NCI-H1694 treated with DMSO at 0.1 percent for 48 hours (cell line): ENCODE measurements at places on chromosomes 12 and 14.

- no peak for DNase-seq
These were observed 216.1 kb downstream of the PPM1H start for GRCh38 chr12:62718762-62719426.

DNA sequence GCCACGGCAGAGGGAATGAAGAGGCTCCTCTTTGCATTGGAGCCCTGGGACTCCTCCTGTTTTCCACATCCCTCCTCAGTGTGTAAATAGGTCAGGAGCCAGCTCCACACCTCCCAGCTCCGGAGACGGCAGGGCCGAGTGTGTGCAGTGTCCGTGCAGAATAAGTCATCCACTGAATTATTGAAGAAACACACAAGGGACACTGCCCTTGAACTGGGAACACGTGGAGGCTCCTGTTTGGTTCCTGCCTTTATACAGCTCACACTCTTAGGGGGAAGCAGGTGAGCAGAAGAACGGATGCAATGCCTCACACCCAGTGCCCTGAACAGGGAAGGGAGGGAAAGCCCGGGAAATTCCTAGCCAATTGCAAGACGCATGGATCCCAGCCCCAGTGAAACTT, 10.4 kb upstream of the FZD10 start:
- no peak for DNase-seq

- DNase-seq: no peak
These were observed 110.5 kb upstream of the FUT8 start for GRCh38 chr14:65301862-65302539.

GRCh38 chr14:37223947-37224474, 26.3 kb downstream of the MIPOL1 start:
- DNase-seq: no peak

- DNase-seq: no peak
These were observed 1882.8 kb upstream of the SEL1L start for GRCh38 chr14:83416476-83416875.

DNA sequence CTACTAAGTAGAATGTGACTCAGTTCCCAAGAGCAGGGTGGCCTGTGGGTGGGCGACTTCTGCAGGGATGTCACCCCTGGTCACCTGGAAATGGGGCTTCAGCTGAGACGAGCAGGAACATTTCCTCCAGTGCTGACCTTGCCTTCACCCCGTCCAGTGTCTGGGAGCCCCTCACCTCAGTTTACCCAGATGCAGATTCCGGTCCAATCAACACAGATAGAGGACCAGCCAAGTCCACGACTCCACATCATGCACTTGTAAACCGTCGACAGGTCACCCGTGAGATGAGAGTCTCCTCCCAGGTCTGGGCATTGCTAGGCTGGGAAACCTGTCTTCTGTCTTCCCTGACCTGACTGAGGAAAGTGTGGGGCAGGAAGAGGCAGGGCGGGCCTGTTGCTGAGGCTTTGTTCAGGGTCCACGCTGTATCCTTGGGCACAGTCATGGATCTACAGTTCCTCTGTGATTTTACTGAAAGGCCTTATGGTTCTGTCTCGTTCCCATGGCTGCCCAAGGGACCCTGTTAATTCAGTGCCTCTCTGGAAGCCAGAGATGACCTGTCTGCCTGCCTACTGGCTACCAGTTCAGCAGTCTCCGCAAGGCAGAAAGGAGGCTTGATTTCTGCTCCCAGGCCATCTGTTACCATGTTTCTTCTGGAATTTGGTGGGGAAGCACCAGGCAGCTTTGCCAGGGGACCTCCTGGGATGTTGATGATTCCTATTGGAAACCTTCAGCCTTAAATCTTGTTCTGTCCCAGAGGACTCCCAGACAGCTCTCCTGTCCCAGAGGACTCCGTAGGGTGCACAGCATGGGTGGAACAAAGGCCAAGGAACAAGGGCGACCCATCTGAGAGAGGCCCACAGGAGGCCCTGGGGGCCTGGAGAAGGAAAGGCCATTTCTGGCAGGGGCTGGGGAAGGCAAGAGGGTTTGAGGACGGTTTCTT, 288.5 kb upstream of the RTL1 start:
- DNase-seq: no peak

GRCh38 chr14:63922696-63923421, 70.1 kb downstream of the SYNE2 start:
- no peak for DNase-seq

GRCh38 chr14:71354142-71354541, 446.9 kb downstream of the PCNX1 start:
- DNase-seq: no peak

DNA sequence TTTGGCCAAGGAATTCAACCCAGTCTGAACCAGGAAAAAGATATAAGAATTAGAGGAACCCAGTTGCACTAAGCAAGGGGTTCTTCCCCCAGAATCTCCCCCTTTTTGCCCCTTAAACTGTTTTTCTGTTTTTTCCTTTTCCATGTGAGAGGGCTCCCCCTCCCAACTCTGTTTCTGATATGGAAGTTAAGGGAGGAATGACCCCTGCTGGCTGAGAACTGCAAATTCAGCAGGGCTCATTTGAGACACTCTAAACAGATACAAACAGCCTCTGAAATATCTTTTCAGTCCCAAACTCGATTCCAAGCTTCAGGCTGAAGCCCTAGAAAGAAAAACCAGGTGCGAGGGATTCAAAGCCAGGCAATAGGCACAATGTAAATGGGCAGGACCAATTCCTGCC, 132.7 kb downstream of the SLC41A2 start:
- no peak for DNase-seq

DNA sequence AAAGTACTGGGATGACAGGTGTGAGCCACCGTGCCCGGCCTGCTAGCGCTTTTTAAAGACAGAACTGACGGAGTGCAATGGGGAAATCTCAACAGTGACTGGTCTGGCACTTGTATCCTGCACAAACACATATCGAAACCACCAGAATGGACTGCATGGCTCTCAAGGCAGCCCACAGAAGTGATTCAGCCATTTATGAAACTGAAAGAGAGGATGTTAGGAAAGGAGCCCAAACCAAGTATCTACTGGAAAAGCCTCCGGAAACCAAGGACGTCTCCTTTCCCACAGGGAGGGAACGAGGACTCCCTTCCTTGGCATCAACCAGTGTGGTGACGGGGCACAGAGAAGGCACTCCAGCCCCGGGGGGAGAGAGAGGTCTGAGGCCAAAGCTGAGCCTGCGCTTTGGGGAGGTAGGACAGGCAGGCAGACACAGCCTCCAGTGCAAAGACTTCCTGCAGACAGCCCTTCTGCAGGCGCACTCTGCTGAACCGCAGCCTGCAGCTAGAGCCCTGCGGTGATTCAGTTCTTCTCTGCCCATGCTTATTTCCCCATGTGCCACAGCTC, 16.5 kb downstream of the SLC15A4 start:
- no peak for DNase-seq

DNA sequence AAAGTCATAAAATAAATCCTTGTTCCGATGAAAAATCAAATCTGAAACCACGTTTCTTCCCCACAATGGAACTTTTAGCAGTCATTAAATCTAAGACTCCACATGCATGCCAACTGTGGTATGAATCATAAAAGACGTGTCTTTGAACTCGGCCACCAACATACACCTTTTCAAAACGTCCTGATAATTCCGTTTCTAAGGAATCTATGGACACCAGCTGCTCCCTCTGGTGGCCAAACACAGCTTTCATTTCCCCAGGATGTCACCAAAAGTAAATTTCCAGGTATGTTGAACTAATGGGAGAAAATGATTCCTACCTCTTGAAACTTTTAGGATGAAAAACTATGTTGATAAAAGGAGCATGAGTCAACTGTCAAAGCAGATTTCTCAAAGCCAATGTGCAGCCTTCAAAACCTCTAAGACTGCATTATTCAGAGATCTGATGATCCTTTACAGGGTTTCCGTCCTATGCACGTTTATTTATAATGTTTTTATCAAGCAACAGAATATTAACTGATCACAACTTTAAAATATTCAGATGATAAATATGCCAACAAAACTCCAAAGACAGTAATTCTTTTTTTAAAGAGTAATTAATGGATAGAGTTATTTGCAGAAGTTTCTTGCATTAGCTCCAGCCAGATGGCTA, 96.2 kb downstream of the CIT start:
- DNase-seq: peak; percentile 4

DNA sequence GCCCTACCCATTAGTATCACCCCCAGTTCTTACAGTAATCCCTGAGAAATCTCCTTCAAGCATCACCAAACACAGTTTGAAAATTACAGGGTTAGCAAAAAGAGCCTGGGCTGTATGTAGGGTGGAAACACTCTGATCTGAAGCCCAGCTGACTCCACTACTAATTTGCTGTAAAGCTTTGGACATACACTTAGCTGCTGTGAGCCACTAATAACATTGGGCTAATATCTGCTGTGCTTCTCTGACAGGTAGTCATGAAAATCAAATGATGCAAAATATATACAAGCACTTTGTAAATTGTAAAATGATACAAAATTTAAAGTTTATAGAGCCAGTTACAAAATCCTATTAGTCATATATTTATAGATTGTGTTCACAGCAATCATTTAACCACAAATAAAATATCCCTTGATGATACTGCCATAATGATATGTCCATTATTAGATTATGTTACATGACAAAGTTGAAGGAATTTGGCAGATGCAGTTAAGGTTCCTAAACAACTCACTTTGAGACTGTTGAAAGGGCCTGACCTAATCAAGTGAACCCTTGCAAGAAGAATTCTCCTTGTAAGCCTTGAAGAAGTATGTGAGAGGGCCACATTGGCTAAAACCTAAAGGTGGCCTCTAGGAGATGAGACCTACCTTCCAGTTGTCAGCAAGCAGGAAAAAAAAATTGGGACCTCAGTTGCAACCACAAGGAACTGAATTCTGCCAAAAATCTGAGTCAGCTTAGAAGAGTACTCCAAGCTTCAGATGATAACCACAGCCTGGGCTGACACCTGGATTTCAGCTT, 19.0 kb downstream of the TWF1 start:
- DNase-seq: no peak

GRCh38 chr12:120971299-120972180, 6.8 kb upstream of the HNF1A start:
- peak; percentile 61 for DNase-seq

- no peak for DNase-seq
These were observed 42.4 kb upstream of the MMP19 start for GRCh38 chr12:55885113-55885512.

DNA sequence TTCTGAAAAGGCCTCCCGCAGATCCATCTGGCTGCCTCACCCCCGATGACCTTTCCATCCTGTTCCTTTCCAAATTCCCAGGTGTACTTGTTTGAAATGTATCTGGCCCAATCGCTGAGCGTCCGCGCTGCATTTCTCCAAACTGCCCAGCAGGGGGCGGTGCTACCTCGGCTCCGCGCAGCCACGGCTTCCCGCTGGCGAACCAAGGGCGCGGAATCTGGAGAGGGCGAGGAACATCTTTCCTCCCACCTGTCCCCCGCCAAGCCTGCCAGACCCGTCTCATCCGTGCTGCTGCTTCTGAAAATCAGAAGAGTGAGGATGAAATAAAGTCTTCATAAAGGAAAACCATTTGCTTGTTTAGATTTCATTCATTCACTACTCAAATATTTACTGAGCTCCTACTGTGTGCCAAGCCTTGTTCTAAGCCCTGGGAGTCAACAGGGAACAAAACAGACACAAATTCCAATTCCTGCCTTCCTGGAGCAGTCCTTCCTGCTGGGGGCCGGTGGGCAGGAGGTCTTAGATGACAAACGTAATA, 16.8 kb upstream of the MYL2 start:
- peak; percentile 68 for DNase-seq

GRCh38 chr12:95848575-95849388, 10.0 kb upstream of the SNRPF start:
- DNase-seq: peak; percentile 34

DNA sequence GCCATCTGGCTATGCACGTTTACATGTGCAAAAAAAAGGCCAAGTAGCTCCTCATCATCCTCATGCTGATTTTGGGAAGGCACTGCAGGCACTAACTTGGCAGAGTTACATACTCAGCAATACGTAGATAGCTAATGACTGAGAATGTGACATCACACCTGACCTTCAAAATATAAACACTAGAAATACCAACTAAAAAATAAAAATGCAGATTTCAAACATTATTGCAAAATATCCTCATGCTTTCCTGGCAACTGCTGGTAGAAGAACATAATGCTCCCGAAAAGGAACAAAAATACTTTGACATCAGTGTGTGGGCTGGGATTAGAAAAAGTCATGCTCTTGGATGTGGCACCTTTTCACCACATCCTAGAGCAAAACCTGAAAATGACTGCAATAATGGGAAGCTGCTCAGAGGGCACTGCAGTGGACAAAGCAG, 153.2 kb upstream of the ABCD2 start:
- no peak for DNase-seq

DNA sequence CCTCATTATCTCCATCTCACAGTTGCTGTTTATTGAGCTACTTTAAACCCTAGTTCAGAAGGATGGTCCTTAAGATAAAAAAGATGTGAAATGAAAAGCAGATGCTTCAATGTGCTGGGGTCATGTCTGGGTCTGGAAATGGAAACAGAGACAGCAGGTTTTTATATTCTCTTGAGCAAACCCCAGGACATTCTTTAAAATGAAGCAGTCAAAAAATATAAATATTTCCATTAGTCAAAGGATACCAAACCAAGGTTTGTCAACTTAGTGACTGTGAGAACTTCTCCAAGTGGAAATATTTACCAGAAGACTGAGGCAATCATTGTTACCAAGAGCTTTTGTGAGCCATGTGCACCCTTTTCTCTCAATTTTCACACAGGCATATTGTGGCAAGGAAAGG, 102.5 kb upstream of the DIO2 start:
- DNase-seq: no peak

- DNase-seq: no peak
These were observed 204.9 kb downstream of the ZFP36L1 start for GRCh38 chr14:68587931-68588330.

DNA sequence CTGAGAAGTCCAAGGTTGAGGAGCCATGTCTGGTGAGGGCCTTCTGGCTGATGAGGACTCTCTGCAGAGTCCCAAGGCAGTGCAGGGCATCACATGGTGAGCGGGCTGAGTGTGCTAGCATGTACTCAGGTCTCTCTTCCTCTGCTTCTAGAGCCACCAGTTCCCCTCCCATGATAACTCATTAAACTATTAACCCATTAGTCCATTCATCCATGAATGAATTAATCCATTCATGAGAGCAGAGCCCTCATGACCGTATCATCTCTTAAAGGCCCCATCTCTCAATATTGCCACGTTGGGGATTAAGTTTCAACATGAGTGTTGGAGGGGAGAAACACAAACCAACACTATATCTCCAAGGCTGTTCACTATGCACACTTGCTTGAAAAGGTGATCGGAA, 83.7 kb downstream of the TMEM30B start:
- DNase-seq: no peak

GRCh38 chr12:27361372-27361771, 28.7 kb downstream of the BMAL2 start:
- DNase-seq: no peak

- no peak for DNase-seq
These were observed 149.5 kb downstream of the ETV6 start for GRCh38 chr12:11798856-11799501.
